Osteoblast (primary cell): ENCODE measurements at places on chromosomes 2 and 18. TPM values are rescaled to one million over a fixed set of nuclear protein-coding genes. Genes with fewer than 3 reads are reported as not detected.

Gene ALPG
- total RNA-seq: not detected in 2 replicates

Gene SERPINB3
- not detected in 2 replicates for total RNA-seq

DNA sequence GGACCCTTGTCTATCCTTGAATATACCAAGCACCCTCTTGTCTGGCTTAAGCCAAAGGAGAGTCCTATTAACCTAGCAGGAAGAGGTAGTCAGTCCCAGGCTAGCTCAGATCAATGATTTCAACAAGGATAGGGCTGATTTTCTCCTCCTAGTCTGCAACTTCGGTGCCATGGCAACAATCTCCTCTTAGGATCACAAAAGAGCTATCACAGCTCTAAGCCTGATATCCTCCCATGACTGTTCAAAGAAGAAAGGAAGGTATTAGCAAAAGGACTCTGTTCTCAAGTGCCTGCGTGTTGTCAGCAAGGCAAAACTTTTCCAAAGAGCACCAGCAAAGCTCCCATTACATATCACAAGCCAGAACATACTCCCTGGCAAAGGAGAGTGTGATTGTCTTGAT, 58.7 kb upstream of the DDX18 start:
- no peak for DNase-seq

- DNase-seq: no peak
Measured at GRCh38 chr2:168798076-168798887, 4.2 kb upstream of the NOSTRIN start.

DNA sequence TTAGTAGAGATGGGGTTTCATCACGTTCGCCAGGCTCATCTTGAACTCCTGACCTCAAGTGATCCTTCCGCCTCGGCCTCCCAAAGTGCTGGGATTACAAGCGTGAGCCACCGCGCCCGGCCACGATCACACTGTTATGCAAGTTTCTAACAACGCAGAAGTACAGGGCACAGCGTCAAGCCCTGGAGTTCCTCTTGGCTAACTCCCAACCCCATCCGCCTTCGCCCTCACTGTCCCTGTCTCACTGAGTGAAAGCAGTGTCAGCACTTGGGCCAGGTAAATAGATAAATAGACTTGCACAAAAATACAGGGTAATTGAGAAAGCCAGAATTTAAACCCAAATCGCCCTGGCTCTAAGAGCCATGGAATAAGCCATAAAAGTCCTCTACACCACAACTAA, 111.7 kb downstream of the ACVR1 start:
- DNase-seq: no peak

DNA sequence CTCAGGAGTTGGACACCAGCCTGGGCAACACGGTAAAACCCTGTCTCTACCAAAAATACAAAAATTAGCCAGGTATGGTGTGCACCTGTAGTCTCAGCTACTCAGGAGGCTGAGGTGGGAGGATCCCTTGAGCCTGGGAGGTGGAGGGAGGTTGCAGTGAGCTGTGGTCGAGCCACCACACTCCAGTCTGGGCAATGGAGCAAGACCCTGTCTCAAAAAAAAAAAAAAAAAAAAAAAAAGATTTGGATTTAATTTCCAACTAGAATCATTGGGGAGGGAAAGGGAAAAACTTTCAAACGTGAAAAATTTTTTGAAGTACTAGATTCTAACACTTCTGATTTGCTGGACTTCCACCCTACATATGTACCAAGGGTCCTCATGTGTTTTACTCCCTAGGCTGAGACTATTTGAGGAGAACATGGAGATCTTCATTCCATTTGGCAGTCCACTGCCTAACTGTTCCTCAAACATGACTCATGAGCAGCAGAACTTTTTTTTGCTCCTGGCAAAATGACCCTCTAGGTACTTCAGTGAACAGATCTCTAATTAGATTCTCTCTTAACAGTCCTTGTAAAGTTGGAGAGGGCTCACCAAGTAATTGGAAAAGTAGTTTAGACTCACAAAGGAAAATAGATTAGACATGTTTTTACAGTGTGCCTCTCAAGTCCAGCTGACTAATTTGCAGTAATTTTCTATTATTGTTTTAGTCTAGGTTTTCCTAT, 267.6 kb downstream of the METTL4 start:
- DNase-seq: no peak

- no peak for DNase-seq
Measured at GRCh38 chr2:223921204-223921603, 23.9 kb downstream of the WDFY1 start.

GRCh38 chr2:197274349-197274748, 36.2 kb downstream of the ANKRD44 start:
- no peak for DNase-seq

Gene PROC
- 0.29 TPM in 1 of 2 replicates, not detected in the other for total RNA-seq

DNA sequence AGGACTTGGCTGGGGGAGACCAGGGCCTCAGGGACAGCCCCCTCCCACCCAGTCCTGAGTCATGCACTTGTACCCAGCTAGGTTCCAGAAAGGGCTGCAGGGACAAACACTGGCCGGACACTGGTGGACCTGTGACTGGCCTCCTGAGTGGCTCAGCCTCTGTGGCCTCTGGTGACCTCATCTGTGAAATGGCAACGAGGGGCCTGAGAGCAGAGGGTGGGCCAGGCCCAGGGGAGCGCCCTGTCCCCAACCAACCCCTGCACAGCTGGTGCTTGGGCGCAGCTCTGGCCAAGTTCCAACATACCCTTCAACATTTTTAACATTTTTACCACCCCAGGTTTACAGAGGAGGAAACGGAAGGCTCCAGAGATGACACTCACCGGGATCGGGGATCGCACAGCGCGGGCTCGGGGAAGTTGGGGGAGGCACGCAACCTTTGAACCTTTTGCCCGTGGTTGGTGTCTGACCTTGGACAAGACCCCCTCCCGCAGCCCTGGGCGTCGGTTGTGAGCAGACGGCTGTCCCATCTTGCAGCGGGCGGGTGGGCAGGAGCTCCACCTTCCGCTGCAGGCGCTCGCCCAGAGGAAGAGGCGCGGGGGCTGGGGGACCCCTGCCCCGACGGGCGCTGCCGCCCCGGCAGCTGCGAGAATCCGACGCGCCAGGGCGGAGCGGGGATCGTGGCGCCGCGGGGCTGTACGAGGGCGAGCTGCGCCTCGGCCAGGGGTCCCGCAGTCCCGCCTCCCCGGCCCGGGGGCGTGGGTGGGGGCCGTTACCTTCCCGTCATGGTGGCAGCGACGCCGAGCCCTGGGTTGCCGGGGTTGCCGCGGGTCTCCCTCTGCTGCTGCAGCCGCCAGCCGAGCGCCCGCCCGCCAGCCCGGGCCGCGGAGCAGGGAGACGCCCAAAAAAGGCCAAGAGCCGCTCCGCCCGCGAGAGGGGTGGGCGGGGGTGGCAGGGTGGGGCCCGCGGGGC, 805 bp downstream of the LIMS2 start:
- DNase-seq: peak; percentile 96

DNA sequence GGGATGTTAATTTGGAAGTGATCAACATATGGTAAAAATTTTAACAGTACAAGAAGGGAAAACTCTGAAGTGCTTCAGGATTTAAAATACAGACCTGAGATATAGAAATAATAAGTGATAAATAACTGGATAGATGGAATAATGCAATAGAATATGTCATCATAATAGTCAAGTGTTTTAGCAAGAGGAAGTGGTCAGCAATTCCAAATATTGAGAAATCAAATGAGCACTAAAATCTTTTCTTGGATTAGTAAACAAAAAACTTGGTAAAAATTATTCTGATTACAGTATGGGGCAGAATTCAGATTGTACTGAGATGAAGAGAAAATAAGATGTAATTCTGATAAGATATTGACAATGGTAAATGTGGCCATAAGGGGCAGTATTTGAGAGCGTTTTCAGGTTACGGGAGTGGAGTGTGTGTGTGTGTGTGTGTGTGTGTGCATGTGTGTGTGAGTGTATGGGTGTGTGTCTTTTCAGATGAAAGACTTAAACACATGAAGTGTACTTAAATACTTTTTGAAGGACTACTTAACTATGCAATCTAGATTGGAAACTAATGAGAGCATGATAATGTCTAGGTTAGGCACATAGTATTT, 217.9 kb upstream of the ITGA4 start:
- no peak for DNase-seq

Gene FSHR
- 0.29 and 0.36 TPM in 2 replicates for total RNA-seq

Gene FBXO15
- 0.29 and 0.36 TPM in 2 replicates for total RNA-seq

DNA sequence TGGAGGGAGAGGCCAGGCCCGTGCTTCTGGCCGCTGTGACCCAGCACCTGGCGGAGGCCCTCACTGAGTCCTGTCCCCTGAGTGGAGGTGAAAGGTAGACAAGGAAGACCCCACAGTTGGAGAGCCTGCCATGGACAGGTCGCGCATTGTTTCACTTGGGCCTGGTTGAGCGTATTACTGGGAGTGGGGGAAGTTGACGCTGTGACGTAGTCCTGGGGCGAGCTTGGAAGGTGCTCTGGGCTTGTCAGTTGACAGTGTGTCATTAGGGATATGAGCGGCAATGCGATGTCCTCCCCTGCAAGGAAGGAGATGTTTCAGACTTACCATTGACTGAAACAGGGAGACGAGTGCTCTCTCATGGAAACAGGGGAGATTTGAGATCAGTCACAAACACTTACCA, 127.1 kb downstream of the SH3RF3 start:
- no peak for DNase-seq

DNA sequence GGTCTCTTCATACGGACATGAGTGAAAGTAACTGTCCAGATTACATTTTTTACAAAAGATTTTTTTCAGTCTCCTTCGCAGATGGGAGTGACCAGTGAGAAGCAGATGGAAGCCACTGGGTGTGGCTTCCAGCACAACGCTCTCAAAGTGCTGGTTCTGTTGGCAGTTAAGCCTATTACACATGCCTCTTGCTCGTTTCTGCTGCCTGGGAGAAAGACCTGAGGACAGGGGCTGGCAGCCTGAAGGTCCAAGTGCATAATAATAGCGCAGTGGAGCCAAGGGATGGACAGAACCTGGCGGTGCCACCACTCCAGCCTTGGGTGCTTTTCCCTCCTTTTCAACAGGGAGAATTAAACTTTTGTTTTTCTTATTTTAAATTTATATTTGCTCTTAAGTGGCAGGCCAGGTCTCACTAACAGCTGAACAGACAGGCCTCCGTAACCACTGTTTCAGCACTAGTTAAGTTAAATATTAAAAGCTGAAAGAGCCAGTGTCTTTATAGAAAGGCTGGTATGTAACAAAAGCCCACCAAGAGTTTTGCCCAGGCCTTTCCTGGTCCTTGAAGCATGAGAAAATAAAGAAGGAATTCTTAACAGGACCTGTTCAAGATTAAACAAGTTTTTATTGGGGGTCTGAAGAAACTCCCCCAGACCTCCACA, 1.2 kb upstream of the SKA1 start:
- no peak for DNase-seq

DNA sequence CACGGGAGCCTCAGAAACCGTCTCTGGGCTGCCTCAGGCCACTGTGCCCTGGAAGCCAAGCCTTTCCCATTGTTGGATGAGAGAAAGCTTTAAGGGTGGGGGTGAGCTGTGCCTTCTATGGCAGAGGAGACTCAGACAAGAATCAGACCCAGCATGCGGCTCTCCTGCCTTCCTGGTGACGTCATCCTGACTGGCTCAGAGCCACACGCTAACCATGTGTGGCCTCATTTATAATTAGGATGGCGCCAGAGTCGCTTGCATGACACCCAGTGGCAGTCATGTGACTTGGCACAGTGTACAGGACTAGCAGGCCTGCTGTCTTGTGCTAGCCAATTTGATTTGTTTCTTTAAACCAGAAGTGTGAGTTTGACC, 99.1 kb downstream of the SH3BP4 start:
- DNase-seq: peak; percentile 94

Gene FEV
- not detected in 2 replicates for total RNA-seq

DNA sequence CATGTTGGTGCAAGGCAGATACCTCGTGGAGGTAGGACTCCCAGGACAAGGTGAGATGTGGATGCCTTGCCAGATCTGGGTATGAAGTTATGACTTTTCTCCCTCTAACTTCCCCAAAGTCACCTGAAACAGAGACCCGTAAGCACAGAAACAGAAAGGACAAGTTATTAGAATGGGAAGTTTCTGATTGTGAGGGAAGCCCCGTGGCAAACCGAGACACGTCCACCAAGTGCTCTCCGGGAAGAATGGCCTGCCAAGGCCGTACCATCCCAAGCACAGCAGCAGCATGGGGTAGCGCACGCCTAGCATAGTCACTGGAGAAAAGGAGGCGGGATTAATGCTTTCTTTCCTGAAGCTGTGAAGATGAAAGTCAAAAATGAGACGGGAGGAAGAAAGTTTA, 110.6 kb downstream of the ZNF532 start:
- DNase-seq: no peak

GRCh38 chr18:33838054-33838453, 260.0 kb downstream of the ASXL3 start:
- DNase-seq: no peak

- no peak for DNase-seq
Measured at GRCh38 chr2:79910643-79911042, 393.9 kb downstream of the LRRTM1 start.

Gene TFCP2L1
- under 0.01 TPM in 1 of 2 replicates, not detected in the other for total RNA-seq

Gene INO80D
- 9.0 and 10.6 TPM in 2 replicates for total RNA-seq

GRCh38 chr2:88942798-88943197, 251.3 kb downstream of the RPIA start:
- no peak for DNase-seq

- DNase-seq: no peak
Measured at GRCh38 chr2:145652036-145652435, 1132.1 kb upstream of the ZEB2 start.

Gene BCL11A
- total RNA-seq: 0.29 and 1.4 TPM in 2 replicates

Gene MC5R
- total RNA-seq: 0.36 and 0.59 TPM in 2 replicates

Gene LBX2
- total RNA-seq: 4.1 and 5.4 TPM in 2 replicates

Gene C2orf80
- total RNA-seq: not detected in 2 replicates

- DNase-seq: no peak
Measured at GRCh38 chr2:21223618-21224017, 99.8 kb downstream of the TDRD15 start.

DNA sequence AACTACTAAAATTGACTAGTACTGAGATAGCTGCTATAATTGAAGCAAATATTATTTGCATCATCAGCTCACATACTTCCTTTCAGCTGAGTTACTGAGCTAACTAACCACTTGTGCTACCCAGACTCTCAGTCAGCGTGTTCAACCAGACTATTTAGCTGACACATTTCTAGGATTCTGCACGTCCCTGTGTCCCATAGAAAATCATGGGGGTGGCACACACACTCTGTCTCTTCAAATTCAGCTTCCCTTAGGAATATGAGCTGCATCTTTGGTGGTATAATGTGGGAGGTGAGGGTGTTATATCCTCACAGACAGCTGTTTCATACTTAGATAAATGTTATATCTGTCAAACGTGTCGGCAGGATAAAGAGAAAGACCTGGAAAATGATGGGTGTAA, 424.0 kb downstream of the CDH2 start:
- no peak for DNase-seq

Gene LRRC30
- total RNA-seq: not detected in 2 replicates

GRCh38 chr2:43944915-43945314, 50.9 kb downstream of the LRPPRC start:
- no peak for DNase-seq

DNA sequence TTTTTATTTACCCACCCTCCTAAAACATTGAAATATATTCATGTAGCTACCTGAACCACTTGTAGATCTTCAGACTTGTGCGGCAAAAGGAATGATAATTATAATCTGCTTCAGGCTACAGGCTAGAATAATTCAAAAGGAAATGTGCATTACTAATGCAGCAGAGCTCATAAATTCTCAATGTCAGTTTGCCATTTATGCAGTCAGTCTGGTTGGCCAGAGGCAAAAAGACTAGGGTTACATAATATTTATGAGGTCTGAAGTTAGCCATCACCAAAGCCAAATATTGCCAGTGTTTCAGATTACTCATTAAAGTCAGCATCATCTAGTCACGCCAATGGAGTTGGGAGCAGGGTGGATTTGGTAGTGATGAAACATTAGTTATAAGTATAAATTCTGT, 38.9 kb downstream of the METAP1D start:
- peak; percentile 90 for DNase-seq

GRCh38 chr2:234691968-234692955, 195.4 kb upstream of the ARL4C start:
- DNase-seq: no peak
